ENCODE measurements at places on chromosomes 11 and 22.

- peak; percentile 73 for DNase-seq
These were observed 26.5 kb downstream of the ABTB2 start for GRCh38 chr11:34331329-34331728.

DNA sequence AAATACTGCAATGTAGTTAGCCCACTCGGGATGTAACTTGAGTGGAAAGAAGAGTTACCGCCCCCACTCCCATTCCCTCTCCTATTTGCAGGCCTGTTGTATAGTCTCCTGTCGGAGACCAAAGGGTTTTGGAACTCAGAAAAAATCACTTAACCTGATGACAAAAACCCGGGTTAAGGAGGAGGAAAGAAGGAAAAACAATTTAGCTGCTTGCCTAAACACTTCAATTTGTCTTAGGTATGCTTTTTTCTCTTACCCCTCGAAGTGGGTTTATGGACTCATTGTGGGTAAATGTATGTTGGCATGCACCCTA, 2.2 kb downstream of the YAP1 start:
- DNase-seq: no peak

DNA sequence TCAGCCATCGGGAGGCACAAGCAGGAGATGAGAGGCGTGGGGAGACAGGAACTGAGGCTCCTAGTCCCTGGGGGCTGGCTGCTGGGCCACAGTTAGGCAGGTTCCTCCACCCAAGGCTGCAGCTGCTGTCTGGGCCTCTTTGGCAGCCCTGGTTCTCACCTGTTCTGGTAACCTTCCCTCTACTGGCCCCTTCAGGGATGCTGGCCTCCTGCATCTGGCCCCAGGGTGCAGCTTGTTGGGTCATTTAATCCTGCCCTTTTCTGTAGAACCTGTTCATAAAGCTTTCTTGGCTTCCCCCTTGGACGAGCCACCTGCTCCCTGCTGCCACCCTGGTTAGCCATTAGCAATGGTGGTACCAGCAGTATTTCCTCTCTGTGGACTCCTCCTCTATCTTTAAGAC, 5.5 kb downstream of the USH1C start:
- no peak for DNase-seq

DNA sequence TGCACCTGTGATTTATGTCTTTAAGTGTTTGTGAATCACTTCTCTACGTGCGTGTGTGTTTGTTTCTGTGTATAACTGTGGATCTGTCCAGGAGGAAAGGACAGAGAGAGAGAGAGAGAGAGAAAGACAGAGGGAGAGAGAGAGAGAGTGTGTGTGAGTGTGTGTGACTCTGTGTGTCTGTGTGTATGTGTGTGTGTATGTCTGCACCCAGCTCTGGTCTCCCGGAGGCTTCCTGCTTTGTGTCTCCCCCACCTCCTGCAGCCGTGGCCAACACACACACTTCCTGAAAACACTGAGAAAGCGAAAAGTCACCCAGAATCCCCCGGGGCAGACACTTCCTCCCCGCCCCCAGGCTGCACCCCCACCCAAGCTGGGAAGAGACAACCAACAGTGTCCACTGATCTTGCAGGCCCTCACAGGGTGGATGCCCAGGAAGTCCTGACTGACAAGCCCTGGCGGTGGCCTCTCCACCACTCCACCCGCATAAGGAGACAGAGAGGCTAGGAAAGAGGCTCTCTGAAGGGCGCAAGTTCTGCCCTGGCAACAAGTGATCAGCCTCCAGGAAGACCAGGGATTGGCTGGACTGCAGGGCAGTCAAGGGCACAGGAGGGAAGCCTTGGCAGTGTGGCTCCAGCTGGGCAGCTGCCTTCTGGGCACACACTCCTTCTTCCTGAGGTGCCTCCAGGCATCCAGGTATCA, 30.0 kb downstream of the ARAP1 start:
- DNase-seq: peak; percentile 54

DNA sequence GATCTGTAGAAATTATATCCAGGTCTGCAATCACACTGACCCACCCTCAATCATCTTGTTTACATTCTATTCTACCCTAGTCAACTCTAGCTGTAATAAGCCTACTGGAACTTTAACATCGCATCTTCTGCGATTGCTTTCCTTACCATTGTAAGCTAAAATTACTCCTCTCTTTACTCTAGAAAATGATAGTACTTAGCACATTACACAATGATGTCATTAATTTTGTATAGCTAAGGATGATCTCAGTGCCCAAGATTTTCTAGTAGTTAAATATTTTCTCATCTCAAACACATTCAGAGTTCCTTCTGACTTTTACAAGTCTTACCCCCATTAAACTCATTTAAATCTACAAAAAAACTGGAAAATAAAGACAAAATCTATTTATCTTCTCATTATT, 39.6 kb upstream of the CTSC start:
- DNase-seq: no peak

All from GM04503 (cell line).